ENCODE measurements at places on chromosomes 1 and 21.

DNA sequence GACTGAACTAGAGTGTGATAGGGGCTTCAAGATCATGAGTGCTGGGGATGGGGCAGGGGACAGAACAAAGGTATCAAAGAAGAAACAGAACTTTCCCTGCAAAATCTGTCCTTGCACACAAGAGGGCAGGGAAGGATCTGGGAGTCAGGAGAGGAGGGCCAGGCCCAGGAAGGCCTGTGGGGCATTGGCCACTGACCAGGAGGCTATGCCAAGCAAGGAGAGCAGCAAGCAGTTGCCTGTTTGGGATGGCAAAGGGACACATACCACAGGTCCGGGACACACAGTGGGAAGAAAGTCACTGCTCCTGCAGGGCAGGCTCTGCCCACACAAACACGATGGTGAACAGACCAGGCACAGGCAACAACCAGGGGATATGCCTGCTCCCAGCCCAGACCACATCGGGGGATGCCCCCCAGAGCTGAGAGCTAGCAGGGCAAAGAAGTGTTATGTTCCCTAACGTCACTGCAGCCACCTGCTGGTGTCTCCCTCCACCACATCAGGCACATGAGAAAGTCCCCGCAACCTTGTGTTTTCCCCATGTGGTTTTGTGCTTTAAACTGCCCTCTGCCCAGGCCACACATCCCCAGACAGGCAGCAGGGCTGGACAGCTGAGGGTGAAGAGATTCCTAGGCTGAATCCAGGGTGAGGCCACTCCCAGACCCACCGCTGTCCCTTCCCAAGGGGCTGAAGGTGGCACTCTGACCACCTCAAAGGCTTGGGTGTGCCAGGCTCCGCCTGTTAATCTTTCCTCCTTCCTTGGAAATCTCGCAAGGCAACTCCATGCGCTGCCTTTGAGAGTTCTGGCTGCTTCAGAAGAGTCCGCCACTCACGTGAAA lies 53.6 kb downstream of the KIF21B start:
- DNase-seq: no peak

GRCh38 chr1:227317011-227317451 lies 1.3 kb downstream of the CDC42BPA start:
- DNase-seq: no peak

- DNase-seq: no peak
These were observed 83.5 kb downstream of the RABGAP1L start for GRCh38 chr1:174242856-174243255.

DNA sequence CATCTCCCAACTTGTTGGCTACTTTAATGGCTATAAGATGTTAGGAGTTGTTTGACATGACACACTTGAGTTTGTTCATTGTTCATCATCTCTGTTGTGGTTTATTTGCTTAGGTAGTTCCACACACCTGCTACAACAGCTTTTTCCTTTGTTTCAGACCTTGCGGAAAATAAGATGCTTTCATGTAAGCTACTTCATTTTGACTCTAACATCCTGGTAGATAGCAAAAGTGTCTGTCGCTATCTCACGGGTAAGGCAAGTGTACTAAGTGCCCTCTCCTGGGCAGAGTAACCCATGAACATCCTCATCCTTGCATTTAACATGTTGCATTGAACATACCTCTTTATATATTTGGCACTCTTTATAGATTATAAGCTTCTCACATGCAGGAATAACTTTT lies 1.6 kb upstream of the OR10T2 start:
- DNase-seq: no peak

DNA sequence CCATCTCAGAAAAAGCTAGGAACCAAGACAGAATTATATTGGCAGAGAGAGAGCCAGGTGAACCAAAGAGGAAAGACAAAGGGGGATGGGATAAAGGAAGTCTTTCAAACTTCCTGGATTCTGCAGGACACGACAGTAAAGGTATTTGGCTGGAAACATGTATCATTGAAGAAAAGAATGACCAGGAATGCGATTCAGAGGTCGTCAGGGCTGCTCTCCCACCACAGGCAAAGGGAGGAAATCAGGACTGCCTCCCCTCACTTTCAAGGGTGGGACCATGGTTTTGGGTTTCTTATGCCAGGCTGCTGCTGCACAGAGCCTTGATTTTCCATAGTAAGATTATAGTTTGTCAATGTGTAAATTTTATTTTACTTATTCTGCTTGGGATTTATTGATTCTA lies 848.8 kb downstream of the BRINP3 start:
- no peak for DNase-seq

- no peak for DNase-seq
These were observed 21.1 kb downstream of the MEGF6 start for GRCh38 chr1:3590139-3590763.

GRCh38 chr21:42369821-42370220 lies 3.5 kb upstream of the TFF1 start:
- no peak for DNase-seq

GRCh38 chr1:210684466-210685294 lies 356.0 kb downstream of the HHAT start:
- DNase-seq: no peak

DNA sequence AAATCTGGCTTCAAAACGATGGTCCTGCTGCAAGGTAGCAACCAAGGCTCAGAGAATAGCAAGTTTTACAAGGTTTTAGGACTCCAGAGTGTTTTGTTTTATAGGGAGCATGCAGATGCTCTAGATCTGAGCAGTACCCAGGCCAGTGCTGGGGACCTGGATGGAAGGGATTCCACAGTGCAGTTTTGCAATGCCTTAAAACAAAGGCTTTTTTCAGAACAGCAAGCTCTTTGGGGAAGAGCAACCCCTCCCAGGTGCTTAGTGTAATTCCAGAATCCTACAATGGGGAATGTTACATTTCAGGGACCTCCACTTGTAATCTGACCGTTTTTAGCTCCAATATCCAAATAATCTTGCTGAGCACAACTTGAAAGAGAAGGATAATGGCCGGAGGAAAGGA lies 6.7 kb downstream of the ROR1 start:
- DNase-seq: no peak

DNA sequence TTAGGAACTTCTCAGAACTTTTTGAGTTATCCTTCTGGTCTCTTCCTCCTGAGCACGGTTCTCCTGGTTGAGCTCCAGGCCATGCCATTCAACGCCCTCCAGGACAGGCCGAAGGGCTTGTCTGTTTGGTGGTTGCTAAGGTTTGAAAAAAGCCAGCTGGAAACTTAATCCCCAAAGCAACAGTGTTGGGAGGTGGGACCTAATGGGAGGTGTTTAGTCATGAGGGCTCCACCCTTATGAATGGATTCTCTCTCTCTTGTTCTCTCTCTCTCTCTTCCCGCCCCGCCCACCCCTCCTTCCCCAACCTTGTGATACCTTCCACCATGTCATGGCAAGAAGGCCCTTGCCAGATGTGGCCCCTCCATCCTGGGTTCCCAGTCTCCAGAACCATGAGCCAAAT lies 829 bp downstream of the KCNE1 start:
- no peak for DNase-seq

Data from NAMALWA (cell line).